T-helper 22 cell (primary cell): ENCODE measurements at places on chromosomes 5 and 9.

GRCh38 chr5:155750571-155750970 is 576.4 kb upstream of the SGCD start:
- DNase-seq: no peak

- DNase-seq: no peak
Measured at GRCh38 chr5:122680623-122681350, 94.1 kb upstream of the SNX2 start.

DNA sequence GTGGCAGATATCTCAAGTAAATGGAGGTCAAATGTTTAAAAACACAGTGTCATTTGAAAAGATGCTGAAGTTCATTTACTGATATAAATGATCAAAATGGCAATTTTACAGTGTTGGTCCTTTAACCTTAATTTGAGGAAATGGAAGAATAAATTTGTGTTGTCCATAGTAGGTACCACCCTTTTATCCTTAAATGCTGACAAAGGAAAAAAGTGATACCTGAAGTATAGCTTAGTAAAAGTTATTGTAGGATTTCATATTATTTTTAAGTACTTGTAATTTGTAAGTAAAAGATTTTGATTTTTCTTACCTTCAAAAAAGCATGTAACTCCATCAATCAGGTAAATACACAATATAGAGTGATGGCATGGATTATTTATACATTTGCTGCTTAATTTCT is 166.6 kb upstream of the DAP start:
- DNase-seq: no peak

DNA sequence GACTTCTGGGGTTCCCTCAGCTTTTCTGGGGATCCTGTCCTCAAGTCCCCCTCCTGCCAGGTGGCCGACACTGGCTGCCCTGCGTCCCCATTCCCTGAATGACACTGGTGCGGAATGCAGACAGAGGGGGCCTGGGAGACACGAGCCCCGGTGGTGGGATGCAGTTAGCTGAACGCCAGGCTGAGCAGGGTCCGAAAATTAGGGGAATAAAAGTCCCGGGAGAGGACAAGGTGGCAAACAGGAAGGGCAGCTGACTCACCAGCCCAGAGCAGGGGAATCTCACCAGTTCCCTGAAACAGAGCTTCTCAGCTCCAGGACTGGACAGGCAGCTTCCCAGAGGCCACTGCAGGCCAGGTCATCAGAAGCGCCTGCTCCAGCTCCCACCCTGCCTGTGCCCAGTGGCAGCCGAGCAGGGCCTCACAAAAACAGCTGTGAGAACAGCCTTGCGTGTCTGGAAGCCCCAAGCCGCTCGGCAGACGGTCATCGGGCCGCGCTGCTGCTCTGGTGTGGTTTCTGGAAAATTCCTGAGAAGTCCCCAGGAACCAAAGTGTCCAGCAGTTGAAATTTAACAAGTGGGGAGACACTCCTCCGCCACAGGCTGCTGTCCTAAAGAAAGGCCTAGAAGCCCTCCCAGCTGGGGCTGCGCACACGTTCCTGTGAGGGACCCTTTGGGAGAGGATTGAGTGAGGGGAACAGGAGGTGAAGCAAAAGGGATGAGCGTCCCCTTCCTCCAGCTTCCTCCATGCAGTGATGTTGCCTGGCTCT is 47.6 kb upstream of the EXOC3 start:
- no peak for DNase-seq

- DNase-seq: no peak
Measured at GRCh38 chr9:116151966-116152381, 1.6 kb upstream of the PAPPA start.

DNA sequence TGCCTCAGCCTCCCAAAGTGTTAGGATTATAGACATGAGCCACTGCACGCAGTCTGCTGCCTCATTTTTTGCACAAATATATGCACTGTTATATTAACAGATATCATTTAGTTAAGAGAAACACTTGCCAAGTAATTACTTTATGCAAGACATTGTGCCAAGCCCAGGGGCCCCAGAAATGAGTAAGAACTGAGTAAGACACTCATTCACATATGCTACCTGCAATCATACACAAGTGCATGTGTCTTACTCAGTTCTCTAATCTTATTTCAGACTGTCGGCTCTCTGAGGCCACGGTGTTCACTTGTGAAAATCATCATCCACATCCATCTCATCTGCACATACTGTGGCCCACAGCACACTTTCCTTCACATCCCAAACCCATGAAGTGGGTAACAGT is 16.0 kb downstream of the TRAF1 start:
- no peak for DNase-seq

GRCh38 chr9:83315649-83316048 is 222.6 kb downstream of the FRMD3 start:
- DNase-seq: no peak

- DNase-seq: no peak
Measured at GRCh38 chr9:132241483-132241839, 79.6 kb downstream of the NTNG2 start.

- DNase-seq: no peak
Measured at GRCh38 chr9:112446080-112446479, 40.5 kb upstream of the KIAA1958 start.

GRCh38 chr9:38700695-38701094 is 19.2 kb downstream of the FAM240B start:
- no peak for DNase-seq

DNA sequence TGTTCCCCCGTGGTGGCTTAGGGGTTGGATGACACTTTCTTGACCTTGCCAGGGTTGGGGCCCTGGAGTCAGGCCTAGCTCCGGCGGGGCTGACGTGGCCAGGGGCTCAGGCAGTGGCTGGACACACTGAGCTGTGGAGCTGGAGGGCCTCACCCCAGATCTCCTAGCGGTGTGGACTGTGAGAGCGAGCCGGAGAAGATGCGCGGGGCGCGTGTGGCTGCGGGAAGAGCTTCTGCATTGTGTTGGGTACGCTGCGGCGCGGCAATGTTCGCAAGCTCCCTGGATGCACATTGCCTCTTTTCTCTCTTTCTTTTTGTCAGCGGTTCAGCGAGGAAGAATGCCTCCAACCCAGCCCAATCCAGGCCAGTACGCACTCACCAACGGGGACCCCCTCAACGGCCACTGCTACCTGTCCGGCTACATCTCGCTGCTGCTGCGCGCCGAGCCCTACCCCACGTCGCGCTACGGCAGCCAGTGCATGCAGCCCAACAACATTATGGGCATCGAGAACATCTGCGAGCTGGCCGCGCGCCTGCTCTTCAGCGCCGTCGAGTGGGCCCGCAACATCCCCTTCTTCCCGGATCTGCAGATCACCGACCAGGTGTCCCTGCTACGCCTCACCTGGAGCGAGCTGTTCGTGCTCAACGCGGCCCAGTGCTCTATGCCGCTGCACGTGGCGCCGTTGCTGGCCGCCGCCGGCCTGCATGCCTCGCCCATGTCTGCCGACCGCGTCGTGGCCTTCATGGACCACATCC is 4.8 kb downstream of the NR2F1 start:
- no peak for DNase-seq

- no peak for DNase-seq
Measured at GRCh38 chr9:26975728-26976707, 19.8 kb downstream of the IFT74 start.

GRCh38 chr5:136350343-136350742 is 15.0 kb downstream of the TRPC7 start:
- no peak for DNase-seq

DNA sequence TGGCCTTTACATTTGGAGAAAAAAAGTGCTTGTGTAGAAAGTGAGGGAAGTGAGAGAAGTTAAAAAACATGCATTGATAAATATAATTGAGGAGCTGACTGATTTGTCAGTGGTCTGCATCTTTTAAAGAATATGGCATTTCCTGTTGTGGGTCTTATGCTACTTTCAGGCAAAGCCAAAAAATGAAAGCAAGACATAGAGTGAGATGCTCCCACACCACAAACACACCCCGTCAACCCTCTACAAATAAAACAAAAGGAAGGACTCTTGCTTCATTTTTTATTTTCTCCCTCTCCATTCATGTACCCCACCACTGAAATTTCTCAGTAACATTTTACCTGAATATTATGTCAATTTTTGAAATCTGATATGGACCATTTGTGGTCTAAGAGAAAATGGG is 22.1 kb upstream of the PLCXD3 start:
- DNase-seq: no peak

GRCh38 chr5:169527863-169528262 is 55.7 kb upstream of the SPDL1 start:
- no peak for DNase-seq

DNA sequence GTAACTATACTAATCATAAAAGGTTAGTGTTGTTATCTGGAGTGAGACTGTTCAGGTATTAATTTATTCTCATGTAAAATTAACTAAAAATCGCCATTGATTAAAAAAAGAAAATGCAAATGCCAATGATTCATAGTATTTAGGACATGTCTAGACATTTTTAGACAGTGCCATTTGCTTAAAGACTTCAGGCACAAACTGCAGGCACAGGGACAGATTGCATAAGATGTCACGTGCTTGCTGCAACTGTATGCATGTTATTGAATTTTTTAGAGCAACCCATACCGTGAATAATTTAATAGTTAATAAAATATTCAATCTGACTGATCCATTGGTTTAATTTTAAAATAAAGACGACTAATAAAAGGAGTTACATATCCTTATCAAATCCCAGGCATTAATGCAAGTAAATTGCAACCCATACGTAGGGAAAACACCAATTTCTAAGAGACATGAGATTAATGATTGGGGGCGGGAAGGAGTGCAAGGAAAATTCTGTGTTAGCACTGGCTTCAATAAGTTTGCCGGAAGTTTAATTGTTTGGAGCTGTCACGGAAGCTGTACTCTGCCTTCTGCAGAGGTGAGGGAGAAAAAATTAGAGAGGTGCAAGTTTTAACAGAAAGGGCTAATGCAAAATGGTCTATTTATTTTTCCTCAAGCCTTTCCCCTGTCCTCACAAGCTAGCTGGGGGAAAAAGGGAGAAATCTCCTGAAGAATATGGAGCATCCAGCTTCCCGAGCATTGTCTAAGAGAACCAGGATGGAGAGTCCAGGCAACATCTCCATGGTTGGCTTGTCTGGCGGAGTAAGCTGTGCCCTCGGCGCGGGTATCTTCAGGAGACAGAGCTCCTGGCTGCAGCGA is 2.9 kb downstream of the EDIL3 start:
- no peak for DNase-seq

DNA sequence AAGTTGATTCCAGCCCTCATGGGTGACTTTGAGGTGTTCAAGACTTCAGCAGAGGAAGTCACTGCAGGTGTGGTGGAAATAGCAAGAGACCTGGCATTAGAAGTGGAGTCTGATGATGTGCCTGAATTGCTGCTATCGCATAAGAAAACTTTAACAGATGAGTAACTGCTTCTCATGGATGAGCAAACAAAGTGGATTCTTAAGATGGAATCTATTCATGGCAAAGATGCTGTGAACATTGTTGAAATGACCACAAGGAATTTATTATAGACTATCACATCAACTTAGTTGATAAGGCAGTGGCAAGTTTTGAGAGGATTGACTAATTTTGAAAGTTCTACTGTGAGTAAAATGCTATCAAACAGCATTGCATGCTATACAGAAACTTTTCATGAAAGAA is 17.1 kb upstream of the POU4F3 start:
- no peak for DNase-seq

DNA sequence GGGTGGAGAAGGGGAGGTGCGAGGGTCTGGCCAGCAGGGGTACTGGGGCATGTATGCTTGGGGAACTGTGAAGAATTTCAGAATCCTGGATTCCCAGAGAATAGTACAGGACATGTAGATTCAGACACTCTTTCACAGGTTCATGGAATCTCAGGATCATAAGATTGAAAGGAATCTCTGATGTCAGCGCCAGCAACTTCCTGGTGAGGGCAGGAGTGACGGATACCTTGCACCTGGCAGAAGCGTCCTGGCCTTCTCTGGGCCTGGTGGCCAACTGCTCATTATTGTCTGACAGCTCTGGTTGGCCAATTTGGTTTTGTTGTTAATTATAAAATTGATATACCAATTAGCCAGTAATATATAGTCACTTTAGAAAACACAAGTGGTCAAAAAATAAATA is 6.9 kb downstream of the GM2A start:
- DNase-seq: no peak

DNA sequence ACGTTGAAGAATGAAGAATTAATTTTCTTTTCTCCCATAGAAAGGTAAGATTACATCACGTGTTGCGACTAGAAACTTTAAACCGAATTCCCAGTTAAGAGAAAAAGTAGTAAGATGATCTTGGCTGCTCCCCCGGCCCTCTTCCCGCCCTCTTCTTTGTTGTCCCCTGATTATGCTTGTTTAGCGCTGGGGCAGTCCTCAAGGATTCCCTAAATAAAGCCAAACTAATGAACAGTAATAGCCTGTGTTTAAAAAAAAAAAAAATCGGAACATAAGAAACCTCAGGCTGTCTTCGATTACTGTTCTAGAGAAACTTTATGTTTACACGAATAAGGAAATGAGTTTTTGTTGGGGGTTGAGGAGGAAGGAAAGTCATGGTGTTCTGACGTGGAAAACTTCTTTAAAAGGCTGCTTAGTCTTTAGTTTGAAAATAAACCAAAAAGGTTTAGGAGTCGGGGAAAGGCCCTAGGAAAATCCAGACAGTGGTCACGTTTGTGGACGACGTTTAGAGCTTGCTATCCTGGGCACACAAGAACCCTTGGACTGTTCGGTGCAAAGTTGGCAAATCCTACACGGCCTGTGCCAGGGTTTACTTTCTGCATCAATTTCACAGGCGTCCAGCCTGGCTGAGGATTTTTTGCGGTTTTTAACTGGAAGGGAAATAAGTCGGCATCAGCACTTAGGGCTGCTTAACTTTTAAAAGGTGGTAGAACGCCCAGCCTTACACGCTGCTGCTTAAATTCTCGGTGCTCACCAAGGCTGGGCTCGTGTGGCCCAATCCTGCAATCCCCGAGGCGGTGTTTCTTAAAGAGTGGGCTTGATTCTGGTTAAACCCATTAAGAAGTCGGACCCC is 1.1 kb upstream of the MAT2B start:
- DNase-seq: no peak

DNA sequence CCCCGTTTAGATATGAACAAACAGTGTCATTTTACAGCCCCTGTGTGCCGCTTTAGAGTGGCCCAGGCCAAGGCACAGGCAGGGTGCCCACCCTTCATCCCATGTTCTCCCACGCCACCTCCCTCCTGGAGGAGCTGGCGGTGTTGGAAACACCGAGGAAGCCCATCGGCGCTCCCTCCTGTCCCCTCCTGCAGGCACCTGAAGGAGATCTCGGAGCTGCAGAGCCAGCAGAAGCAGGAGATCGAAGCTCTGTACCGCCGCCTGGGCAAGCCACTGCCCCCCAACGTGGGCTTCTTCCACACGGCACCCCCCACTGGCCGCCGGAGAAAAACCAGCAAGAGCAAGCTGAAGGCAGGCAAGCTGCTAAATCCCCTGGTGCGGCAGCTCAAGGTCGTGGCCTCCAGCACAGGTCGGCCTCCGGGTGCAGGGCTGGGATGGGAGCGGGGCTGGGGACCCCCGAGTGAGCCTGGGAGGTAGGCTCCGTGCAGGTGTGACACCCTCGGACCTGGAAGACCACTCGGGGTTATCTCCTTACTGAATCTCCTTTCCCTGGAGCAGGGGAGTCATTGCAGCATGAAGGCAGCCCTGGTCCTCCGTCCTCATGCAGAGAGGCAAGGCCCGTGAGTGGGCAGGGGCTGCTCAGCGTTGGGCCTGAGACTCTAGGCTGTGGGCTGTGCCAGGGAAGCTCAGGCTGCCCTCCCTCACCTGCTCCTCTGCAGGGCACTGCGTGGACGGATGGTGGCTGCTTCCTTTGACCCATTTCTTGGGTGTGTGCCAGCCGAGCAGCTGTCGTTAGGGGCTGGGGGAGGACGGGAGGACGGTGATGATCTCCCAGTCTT is 113.9 kb downstream of the WNK2 start:
- DNase-seq: no peak
